ENCODE measurements at places on chromosomes 4 and X.

- no peak for DNase-seq
Measured at GRCh38 chr4:8571702-8572685, 8.2 kb upstream of the GPR78 start.

DNA sequence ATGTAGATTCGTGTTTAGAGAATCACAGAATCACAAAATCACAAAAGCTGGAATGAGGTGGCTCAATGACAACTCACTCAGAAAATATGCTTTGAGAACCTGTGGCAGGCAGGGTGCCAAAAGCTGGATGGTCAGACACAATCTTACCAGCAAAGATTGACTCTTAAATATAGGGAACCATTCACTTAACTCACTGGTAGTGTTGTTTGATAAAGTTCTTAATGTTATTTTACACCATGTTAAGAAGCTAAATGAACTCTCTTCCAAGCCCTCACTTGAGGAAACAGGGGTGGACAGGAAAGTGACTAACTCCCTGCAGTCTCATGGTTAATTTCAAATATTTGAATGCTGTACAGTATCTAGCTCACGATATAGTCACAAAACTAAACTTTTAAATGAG lies 5.7 kb upstream of the SCOC start:
- DNase-seq = peak; percentile 54

GRCh38 chr4:150501009-150501727 lies 80.8 kb upstream of the MAB21L2 start:
- no peak for DNase-seq

- DNase-seq = no peak
Measured at GRCh38 chrX:27918799-27919198, 62.5 kb downstream of the DCAF8L1 start.

DNA sequence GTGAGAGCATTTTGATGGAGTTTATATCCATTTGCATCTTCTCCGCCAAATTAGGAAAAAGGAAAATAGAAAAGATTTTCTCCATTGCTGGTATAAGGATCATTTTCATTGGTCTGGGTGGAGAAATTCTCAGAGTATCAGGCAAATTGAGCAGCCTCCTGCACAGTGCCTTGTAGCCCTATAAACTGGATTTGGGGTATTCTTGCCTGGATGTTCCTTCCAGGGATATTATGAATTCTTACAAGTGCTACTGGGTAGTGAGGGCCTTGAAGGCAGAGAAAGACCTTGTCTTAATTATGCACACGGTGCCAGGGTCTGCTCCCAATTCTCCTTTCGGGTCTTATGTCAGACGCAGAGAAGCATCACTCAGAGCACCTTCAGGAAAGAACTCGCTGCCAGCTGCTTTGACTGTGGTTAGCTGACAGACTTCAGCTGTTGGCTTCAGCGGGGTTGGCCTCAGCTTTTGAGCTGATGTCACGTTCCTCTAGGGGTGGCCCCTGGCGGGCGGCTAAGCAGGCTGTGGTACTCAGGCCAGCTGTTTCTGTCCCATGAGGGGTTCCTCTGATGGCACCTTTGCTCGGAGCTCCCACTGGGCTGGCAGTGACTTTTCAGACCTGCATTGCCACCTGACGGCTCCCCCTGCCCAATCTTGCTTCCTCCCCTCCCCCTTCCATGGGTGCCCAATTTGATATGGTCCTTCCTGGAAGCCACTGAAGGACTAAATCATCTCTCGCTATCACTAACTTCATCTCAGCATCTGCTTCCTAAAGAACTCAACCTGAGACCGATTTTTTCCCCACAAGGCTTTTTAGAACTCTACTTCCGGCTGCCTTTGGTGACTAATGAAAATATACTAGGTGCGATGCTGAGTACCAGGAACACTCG lies 519.5 kb downstream of the BCOR start:
- no peak for DNase-seq

DNA sequence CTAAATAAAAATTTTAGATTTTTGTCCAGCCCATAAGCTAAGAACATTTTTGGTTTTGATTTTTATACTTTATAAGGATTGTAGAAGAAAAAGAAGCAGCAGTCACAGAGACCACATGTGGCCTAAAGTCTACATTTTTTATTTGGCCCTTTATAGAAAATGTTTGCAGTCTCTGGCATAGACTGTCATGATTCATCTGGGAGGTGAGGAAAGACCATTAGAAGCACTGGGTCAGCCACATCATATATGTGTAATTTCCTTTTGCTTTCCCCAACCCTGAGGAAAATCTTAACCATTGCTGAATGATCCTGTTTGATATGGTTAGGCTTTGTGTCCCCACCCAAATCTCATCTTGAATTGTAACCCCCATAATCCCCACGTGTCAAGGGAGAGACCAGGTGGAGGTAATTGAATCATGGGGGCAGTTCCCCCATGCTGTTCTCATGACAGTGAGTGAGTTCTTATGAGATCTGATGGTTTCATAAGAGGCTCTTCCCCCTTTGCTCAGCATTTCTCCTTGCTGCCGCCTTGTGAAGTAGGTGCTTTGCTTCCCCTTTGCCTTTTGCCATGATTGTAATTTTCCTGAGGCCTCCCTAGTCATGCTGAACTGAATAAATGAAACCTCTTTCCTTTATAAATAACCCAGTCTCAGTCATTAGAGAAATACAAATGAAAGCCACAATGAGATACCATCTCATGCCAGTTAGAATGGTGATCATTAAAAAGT lies 12.1 kb upstream of the COPS4 start:
- peak; percentile 42 for DNase-seq

GRCh38 chrX:19303256-19303880 lies 40.4 kb upstream of the PDHA1 start:
- DNase-seq = no peak

- no peak for DNase-seq
Measured at GRCh38 chr4:2270341-2271165, 8.6 kb upstream of the MXD4 start.

- DNase-seq = no peak
Measured at GRCh38 chrX:45517090-45517973, 316.7 kb upstream of the DIPK2B start.
